Lung (tissue), 17 donors: ENCODE measurements at places on chromosomes 3 and 15.
A peak's percentile ranks its signal among the peaks of the same experiment; 100 is the strongest.

GRCh38 chr3:133238015-133238414, 161.8 kb upstream of the BFSP2 start:
- H3K4me3 ChIP-seq, result no peak overlapping the region
- no peak for DNase-seq
- no peaks in the 10 kb centered on the region for H3K36me3 ChIP-seq

GRCh38 chr3:194885766-194886165, 200.1 kb downstream of the FAM43A start:
- H3K36me3 ChIP-seq, result no peaks in the 10 kb centered on the region
- peaks cover 7% of the 10 kb centered on the region for H3K4me1 ChIP-seq

DNA sequence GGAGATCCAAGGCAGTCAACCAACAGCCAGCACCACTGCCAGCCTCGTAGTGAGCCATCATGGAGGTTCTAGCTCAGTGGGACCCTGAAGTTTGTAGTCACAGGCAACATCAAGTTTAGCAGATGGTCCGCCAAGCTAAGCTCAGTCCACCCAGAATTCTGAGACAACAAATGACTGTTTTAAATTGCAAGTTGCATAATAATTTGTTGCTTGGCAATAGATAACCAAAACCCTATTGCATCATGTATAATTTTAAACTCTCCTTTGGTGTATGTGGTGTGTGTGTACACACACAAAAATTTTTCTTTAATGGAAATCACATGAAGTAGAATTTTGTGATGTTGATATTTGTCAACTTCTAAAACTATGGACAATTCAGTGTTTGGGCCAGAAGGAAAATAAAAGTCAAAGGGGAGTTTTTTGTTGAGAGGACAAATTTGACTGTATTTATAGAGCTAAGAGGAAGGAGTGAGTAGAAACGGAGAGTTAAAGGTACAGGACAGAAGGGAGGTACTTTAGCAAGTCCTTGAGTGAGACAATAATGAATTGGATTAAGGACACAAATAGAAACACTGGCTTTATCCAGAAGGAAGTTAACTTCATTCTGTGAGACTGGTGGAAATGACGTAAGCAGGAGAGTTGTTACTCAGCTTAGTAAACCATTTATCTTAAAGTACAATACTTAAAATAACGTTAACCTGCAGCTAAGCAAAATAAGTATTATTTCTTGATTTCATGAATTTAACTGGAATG, 83.6 kb downstream of the NCEH1 start:
- DNase-seq, result peak; percentile 56
- H3K4me1 ChIP-seq, result peaks cover 5% of the 10 kb centered on the region
- peak overlapping the region; percentile 63 for H3K27ac ChIP-seq
- no peaks in the 10 kb centered on the region for H3K27me3 ChIP-seq

DNA sequence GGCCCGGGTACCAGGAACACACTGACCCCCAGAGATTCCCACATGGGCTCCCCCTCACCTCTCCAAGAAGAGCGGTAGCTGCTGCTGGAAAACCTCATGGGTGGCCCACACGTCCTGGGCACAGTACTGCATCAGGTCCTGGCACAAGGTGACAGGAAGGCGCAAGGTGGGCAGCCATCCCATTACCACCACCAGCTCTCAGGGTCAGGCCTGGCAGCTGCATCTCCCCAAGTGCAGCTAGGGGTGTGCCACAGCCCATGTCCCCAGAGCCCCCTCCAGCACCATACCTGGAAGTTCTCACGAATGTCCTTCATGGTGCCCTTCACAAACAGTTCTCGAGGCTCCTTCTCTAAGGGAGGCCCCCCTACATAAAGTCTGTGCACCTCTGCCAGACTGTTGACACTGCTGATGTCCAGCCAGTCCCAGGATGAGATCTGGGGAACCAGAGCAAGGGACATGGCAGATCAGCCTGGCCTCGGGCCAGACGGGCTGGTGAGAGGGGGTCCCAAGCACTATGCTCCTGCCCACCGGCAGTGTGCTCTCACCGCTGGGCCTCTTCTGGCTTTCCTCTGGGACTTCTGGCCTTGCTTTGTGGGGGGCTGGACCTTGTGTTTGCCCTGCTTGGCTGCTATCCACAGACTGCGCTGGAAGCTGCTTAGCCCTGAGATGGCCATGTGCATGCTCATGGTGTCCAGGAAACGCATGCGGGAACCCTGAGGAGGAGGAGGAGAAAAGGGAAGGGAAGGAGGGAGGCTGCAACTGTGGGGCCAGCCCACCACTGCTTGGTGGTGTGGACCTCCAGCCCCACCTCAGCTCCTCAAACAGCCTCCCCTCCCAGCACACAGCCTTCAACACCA, 6.0 kb downstream of the POLG start:
- H3K27me3 ChIP-seq, result no peaks in the 10 kb centered on the region
- peaks cover 16% of the 10 kb centered on the region for H3K4me1 ChIP-seq
- H3K4me3 ChIP-seq, result no peak overlapping the region
- peaks cover 18% of the 10 kb centered on the region for H3K36me3 ChIP-seq

- DNase-seq, result no peak
- H3K4me3 ChIP-seq, result no peak overlapping the region
- no peaks in the 10 kb centered on the region for H3K27me3 ChIP-seq
- no peaks in the 10 kb centered on the region for H3K4me1 ChIP-seq
- H3K27ac ChIP-seq, result no peak overlapping the region
These were observed 44.9 kb downstream of the GJD2 start for GRCh38 chr15:34709866-34710265.

- no peak for DNase-seq
- no peak overlapping the region for H3K4me3 ChIP-seq
- no peaks in the 10 kb centered on the region for H3K27me3 ChIP-seq
- H3K4me1 ChIP-seq, result peaks cover 6% of the 10 kb centered on the region
These were observed 3.7 kb upstream of the SQOR start for GRCh38 chr15:45630917-45631691.

DNA sequence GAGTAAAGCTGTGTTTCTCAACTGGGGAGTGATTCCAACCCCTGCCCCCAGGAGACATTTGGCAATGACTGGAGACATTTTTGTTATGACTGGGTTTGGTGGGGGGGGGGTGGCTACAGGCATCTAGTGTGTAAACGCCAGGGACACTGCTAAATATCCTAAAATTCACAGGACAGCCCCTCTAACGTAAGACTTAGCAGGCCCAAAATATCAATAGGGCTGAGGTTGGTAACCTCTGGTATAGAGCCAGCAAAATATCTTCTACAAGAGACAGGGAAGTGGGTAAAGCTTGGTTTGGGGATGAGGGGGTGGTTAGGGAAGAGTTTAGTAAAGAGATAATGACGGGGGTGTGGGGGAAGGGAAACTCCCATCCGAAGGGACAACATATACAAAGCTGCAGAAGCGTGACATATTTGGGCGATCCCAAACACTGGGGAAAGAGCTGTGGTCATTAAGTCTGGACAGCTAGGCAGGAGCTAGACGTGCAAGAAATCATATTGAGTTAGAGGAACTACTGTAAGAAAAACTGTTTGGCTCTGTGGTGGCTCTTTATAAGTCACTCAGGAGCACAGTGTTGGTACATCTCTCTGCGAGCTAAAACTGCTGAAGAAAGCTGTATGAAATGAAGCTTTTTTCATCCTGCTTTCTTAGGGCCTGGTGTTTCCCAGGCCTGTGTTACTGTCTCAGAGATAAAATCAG, 697 bp upstream of the TRIM69 start:
- H3K4me1 ChIP-seq, result no peaks in the 10 kb centered on the region
- H3K27ac ChIP-seq, result peak overlapping the region; percentile 80
- H3K36me3 ChIP-seq, result peaks cover 6% of the 10 kb centered on the region
- no peak overlapping the region for H3K4me3 ChIP-seq
- peak; percentile 50 for DNase-seq

DNA sequence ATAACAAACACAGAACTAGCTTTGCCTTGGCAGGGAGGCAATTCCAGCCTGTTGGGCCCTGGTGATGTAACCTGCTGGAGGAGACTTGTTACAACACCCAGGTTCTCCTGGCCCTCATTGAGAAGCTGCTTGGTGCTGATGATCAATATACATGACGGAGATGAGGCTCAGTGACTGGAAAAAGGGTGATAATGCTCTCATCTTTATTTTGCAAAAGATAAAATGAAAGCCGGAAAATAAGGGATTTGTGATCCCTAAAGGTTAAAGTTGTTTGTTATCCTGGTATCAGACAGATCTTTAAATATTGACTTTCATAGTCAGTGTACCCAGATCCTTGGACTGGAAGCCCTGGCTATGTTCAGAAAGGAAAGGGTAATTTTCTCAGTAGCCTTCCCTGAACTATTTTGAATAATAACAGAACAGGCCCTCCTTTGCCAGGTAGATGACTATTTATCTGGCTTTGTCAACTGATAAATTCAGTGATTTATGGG, 118.9 kb upstream of the MEIS2 start:
- no peak overlapping the region for H3K27ac ChIP-seq
- no peaks in the 10 kb centered on the region for H3K4me1 ChIP-seq
- no peak for DNase-seq

- no peaks in the 10 kb centered on the region for H3K36me3 ChIP-seq
- no peak overlapping the region for H3K27ac ChIP-seq
- H3K4me3 ChIP-seq, result no peak overlapping the region
- DNase-seq, result no peak
- no peaks in the 10 kb centered on the region for H3K27me3 ChIP-seq
- peaks cover 12% of the 10 kb centered on the region for H3K4me1 ChIP-seq
These were observed 1.3 kb downstream of the PYGO1 start for GRCh38 chr15:55586808-55587207.

DNA sequence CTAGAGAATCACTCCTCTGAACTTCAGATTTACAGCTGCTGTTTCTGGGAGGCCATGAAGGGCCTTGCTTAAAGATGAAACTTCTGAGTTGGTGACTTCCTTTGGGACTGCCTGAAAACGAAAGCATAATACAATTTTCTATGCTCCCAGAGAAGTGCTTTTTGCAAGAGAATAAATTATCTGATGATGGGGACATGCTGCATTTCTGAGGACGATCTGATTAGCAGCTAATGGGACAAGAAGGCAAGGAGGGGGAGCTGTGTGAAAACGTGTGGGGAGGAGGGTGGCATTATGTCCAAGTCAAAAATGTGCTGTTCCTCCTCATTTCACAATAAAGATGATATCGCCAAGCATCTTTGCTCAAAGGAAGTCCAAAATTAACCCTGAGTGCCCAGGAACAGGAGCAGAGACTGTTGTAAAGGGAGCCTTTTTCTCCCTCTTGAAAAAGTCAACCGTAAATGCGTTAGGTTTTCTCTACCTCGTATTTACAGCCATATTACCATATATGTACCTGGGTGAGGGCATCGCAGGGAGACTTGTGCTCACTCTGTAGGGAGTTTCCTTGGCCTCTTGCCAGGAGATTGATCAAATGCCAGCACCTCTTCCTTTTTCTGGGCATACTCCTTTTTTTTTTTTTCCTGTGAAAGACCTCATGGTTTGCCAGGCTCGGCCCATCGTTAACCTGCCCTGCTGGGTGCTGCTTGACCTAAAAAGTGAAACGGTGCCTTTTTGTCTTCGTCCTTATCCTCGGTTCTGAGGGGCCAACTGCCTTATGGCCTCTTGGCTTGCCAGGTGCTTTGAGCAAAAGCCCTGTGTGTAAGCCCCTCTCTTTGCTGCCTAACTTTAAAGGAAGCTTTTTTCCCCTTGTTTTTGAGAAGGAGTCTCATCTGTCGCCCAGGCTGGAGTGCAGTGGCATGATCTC, 11.5 kb downstream of the ITPR1 start:
- H3K4me1 ChIP-seq, result peaks cover 6% of the 10 kb centered on the region
- DNase-seq, result peak; percentile 85
- peak overlapping the region; percentile 54 for H3K27ac ChIP-seq
- no peaks in the 10 kb centered on the region for H3K27me3 ChIP-seq
- no peaks in the 10 kb centered on the region for H3K36me3 ChIP-seq
- no peak overlapping the region for H3K4me3 ChIP-seq

DNA sequence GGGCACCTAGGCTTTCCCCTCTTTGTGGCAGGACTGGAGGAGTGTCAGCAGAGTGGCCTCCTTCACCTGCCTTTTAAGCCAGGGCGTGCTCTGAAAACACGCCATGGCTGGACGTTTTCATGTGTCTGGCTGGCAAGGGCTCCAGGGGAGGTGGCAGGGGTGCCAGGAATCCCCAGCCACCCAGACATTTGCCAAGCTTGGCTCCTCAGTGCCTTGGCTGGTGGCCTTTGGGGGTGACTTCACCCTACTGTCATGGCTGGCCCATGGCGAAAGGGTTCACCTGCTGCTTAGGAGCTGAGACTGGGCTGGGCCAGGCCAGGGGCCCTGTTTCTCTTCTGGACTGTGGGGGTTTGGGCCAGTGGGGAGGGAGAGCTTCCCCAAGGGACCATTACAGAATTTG, 17.6 kb downstream of the KLF13 start:
- no peak for DNase-seq
- no peaks in the 10 kb centered on the region for H3K27me3 ChIP-seq
- no peaks in the 10 kb centered on the region for H3K36me3 ChIP-seq
- H3K4me1 ChIP-seq, result no peaks in the 10 kb centered on the region

DNA sequence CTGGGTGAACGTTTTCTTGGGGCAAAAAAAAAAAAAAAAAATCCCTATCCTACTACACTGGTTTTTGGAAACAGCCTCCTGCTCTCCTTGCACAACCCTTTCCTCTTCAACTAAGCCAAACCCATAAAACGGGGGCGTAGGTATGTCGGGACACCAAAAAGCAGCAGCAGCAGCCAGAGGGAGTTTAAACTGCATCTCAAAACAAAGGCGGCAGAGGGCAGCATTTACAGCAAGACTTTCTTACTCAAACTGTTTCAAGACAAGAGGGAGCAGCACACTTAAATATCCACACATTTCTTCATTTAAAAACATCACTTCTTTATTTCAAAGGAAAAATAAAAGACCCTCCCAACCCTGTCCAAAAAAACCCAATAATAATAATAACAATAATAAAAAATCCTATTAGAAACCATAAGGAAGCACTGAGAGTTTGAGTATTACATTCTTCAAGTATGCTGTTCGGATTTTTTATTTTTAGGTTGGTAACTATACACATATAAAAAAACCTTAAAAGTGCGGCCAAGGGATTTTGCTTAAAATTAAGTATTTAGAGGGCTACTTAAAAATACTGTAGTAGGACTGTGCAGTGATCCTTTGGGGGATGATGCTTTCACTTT, 43.9 kb upstream of the PLXND1 start:
- H3K4me1 ChIP-seq, result peaks cover 6% of the 10 kb centered on the region
- DNase-seq, result peak; percentile 82
- no peaks in the 10 kb centered on the region for H3K27me3 ChIP-seq
- H3K4me3 ChIP-seq, result no peak overlapping the region

DNA sequence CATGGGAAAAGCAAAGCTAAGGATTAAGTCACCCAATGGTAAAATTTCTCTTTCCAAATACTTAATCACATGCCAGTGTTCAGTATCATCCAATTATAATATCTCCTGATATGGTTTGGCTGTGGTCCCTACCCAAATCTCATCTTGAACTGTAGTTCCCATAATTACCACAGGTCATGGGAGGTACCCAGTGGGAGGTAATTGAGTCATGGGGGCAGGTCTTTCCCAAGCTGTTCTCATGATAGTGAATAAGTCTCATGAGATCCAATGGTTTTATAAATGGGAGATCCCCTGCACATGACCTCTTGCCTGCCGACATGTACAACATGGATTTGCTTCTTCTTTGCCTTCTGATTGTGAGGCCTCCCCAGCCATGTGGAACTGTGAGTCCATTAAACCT, 26.1 kb upstream of the NMB start:
- no peak for DNase-seq
- no peaks in the 10 kb centered on the region for H3K4me1 ChIP-seq
- no peak overlapping the region for H3K4me3 ChIP-seq

- H3K36me3 ChIP-seq, result no peaks in the 10 kb centered on the region
- peak; percentile 84 for DNase-seq
- no peaks in the 10 kb centered on the region for H3K27me3 ChIP-seq
- peak overlapping the region; percentile 61 for H3K27ac ChIP-seq
These were observed 50.3 kb downstream of the SHQ1 start for GRCh38 chr3:72797773-72798543.

GRCh38 chr3:69426967-69427304, 41.0 kb upstream of the FRMD4B start:
- no peak for DNase-seq
- H3K36me3 ChIP-seq, result peaks cover 13% of the 10 kb centered on the region
- H3K4me3 ChIP-seq, result no peak overlapping the region
- H3K27ac ChIP-seq, result no peak overlapping the region
